Nephron progenitor cell (in vitro differentiated cells): ENCODE measurements at places on chromosomes 4 and X.

GRCh38 chrX:131621650-131622049 is 77.8 kb downstream of the OR13H1 start:
- no peak overlapping the region for H3K4me3 ChIP-seq
- peaks cover 3% of the 10 kb centered on the region for H3K27me3 ChIP-seq
- DNase-seq, result no peak
- no peak overlapping the region for H3K27ac ChIP-seq

- no peak for DNase-seq
- no peaks in the 10 kb centered on the region for H3K27me3 ChIP-seq
- H3K4me3 ChIP-seq, result no peak overlapping the region
- no peaks in the 10 kb centered on the region for H3K4me1 ChIP-seq
- H3K36me3 ChIP-seq, result no peaks in the 10 kb centered on the region
- H3K27ac ChIP-seq, result no peak overlapping the region
Measured at GRCh38 chr4:177041356-177041755, 248.6 kb upstream of the VEGFC start.

DNA sequence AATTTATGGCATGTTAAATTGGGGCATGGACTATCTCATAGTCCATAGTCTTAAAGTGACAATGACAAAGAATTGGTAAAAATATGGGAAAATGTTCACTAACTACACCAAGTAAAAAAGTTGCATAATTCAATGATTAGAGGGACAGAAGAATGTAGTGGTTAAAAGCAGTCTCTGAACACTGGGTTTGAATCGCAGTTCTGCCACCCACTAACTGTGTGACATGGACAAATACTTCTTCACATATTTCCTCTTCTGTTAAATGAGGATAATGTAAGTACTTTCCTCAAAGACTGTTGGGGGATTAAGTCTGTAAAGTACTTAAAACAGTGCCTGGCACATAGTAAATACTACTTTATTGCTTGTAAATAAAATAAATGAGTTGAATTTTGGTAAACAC is 15.3 kb downstream of the COQ2 start:
- no peak for DNase-seq
- peaks cover 8% of the 10 kb centered on the region for H3K36me3 ChIP-seq
- H3K4me3 ChIP-seq, result no peak overlapping the region
- H3K27me3 ChIP-seq, result no peaks in the 10 kb centered on the region
- H3K27ac ChIP-seq, result no peak overlapping the region
- no peaks in the 10 kb centered on the region for H3K4me1 ChIP-seq

DNA sequence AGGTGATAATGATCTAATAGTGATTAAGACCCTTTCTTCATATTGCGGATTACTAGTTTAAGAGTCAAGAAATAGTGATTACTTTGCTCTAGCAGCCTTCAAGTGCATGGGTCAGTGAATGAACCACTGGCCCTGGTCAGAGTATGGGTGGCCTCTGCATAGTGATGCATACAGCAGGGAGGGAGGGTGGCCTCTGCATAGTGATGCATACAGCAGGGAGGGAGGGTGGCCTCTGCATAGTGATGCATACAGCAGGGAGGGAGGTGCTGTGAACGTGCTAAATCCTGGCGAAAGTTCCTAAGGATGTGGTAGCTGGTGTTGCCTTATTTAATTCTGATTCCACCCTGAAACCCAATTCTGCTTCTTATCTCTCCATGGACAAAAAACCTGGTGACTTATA is 246.7 kb upstream of the ARSJ start:
- no peaks in the 10 kb centered on the region for H3K36me3 ChIP-seq
- H3K4me3 ChIP-seq, result no peak overlapping the region
- peaks cover 7% of the 10 kb centered on the region for H3K27me3 ChIP-seq
- no peaks in the 10 kb centered on the region for H3K4me1 ChIP-seq
- no peak overlapping the region for H3K27ac ChIP-seq

- DNase-seq, result no peak
- H3K27ac ChIP-seq, result peak overlapping the region; percentile 40
- H3K4me1 ChIP-seq, result no peaks in the 10 kb centered on the region
- H3K27me3 ChIP-seq, result no peaks in the 10 kb centered on the region
- H3K4me3 ChIP-seq, result no peak overlapping the region
Measured at GRCh38 chr4:109327641-109328040, 25.2 kb upstream of the COL25A1 start.

DNA sequence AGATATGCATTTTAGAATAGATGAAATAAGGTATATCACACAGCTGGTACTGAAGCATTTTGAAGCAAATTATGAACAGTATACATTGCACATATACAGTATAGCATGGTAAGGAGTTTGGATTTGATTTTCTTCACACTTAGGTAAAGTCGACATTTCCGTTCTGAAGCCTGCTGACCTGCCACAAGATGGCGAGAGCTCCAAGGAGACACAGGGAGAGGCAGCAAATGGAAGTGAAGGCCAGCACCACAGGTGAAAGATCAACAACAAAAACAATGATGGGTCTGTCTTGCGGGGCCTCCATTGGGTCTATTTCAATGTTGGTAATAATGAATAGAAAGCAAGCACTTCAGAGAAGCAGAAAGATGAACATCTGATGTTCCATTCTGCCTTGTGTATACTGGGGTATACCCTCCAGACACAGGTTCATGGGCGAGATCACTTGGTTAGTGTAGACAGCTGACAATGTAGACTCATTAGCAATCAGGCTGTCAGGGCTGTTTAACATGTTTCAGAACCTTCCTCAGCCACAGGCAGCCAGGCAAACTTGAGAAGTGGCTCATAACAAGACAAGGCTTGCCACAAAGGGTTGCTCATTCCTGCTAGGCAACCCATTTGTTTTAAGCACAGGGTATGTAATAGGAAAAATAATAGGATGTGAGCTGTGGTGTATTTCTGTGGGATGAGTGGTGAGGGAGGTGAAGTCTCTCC is 21.4 kb upstream of the NOX1 start:
- no peaks in the 10 kb centered on the region for H3K27me3 ChIP-seq
- no peak overlapping the region for H3K27ac ChIP-seq
- H3K4me1 ChIP-seq, result no peaks in the 10 kb centered on the region
- no peak overlapping the region for H3K4me3 ChIP-seq
- H3K36me3 ChIP-seq, result no peaks in the 10 kb centered on the region
- peak; percentile 3 for DNase-seq

DNA sequence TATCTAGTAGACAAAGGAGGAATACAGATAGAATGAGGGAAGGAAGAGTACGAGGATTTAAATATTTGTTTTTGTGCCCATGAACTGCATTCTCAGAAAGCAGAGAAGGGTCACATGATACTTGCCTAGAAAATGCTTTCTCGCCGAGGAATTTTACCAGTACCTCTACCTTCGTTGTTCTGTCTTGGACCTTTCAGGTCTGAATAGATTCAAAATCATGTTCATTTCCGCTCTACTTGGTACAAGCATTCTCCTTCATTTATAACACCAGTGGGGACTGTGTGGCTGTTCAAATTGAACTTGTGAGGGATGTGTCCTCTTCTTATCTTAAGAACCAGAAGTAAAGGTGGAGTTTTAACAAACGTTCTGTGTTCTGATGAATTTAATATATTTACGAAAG is 1.9 kb downstream of the USP38 start:
- peaks cover 19% of the 10 kb centered on the region for H3K36me3 ChIP-seq
- H3K4me3 ChIP-seq, result peak overlapping the region; percentile 89
- peaks cover 63% of the 10 kb centered on the region for H3K4me1 ChIP-seq
- peak overlapping the region; percentile 14 for H3K27ac ChIP-seq
- DNase-seq, result no peak
- H3K27me3 ChIP-seq, result no peaks in the 10 kb centered on the region

DNA sequence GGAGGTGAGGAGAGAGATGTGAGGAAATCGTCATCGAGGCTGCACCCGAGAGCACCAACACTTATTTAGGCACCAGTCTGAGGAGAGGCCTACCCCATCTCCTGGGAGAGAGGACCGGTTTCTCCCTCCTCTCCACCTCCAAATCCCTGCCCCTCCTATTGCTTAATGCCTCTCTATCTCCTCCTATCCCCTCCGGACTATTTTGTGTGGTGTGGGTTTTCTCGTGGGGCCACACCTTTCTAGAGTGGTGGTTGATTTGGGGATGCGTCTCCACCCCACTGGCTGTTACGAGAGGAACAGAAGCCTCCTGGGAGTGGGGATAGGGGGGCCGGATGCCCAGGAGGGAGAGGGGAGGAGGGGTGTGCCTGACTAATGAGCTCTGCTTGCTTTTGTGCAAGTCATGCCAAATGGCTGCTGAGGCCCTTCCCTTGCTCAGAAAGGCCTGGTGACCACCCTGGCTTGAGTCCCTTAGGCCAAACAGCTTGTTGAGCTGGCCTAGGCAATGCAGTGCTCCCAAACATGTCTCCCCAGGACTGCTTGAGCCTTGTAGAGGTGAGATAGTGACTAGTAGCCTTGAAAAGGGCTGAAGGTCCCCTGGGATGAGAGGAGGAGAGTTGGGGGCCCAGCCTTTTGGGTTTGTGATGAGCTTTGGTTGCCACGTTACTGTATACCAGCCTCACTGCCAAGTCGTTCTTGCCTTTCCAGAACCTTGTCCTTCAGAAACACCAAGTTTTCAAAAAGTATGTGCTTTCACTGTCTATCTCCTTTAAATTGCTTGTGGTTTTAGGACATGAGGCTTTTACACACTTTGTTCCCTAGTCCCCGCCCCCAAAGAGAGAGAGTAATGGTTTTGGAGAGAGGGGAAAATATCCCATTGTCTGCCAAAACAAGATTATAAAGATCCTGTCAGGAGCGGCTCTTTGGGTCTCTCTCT is 1.2 kb downstream of the MSN start:
- H3K27me3 ChIP-seq, result no peaks in the 10 kb centered on the region
- H3K4me3 ChIP-seq, result peak overlapping the region; percentile 88
- peaks cover 43% of the 10 kb centered on the region for H3K4me1 ChIP-seq
- peak; percentile 16 for DNase-seq

DNA sequence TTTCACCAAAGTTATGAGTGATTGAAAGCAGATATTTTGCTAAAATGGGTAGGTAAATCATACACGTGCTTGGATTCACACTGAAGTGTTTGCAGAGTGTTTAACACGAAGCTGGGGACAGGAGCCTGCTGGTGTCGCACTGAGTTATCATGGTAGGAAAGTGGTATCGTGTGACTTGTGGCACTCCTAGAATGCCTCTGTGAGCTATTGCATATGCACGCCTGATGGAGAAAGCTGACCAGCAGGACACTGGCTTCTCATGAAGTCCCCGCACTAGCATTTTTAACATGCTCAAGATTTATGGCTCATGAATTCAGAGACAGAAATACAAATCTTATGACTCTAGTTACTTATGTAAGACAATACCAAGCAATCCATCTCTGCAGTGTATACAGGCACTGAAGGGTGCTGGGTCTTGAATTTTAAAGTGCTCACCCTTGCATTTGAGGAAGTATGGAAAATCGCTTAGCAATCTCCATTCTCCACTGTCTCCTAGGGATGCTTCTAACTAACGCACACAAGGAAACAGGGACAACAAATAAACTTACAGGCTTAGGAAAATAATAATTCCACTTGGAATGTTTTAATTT is 19.8 kb downstream of the VCX3B start:
- DNase-seq, result no peak
- H3K27me3 ChIP-seq, result peaks cover 3% of the 10 kb centered on the region
- H3K36me3 ChIP-seq, result no peaks in the 10 kb centered on the region
- no peak overlapping the region for H3K27ac ChIP-seq

GRCh38 chrX:74446876-74447275 is 25.6 kb downstream of the SLC16A2 start:
- H3K27me3 ChIP-seq, result peaks cover 3% of the 10 kb centered on the region
- no peak overlapping the region for H3K4me3 ChIP-seq
- no peak overlapping the region for H3K27ac ChIP-seq

GRCh38 chr4:129410115-129410514 is 314.2 kb downstream of the C4orf33 start:
- H3K27ac ChIP-seq, result no peak overlapping the region
- H3K36me3 ChIP-seq, result no peaks in the 10 kb centered on the region
- no peaks in the 10 kb centered on the region for H3K27me3 ChIP-seq

DNA sequence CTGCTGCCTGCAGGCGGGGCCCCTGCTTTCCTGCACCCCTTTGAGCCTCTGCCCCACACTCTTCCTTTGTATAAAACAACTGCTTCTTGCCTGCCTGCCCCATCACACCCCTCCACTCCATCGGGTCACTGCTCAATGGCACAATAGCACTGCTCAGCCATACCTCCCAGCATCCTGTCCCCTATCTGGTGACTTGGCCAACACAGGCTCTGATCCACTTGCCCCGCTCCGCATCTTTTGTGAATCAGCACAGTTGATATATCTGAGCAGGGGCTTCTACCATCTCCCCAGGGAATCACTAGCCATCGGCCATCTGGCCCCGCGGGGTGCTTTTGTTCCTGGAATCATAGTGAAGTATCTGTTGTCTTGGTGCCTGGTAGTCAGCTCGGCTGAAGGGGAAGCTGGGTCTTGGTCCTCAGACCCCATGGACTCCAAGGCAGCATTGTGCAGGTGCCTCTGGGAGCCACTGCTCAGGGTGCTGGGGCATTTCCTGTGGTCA is 45.3 kb downstream of the MAP7D3 start:
- DNase-seq, result no peak
- H3K27ac ChIP-seq, result no peak overlapping the region
- H3K4me1 ChIP-seq, result peaks cover 29% of the 10 kb centered on the region
- H3K27me3 ChIP-seq, result peaks cover 10% of the 10 kb centered on the region

- no peaks in the 10 kb centered on the region for H3K4me1 ChIP-seq
- DNase-seq, result no peak
- H3K27ac ChIP-seq, result no peak overlapping the region
Measured at GRCh38 chr4:162456106-162456505, 292.3 kb upstream of the FSTL5 start.

DNA sequence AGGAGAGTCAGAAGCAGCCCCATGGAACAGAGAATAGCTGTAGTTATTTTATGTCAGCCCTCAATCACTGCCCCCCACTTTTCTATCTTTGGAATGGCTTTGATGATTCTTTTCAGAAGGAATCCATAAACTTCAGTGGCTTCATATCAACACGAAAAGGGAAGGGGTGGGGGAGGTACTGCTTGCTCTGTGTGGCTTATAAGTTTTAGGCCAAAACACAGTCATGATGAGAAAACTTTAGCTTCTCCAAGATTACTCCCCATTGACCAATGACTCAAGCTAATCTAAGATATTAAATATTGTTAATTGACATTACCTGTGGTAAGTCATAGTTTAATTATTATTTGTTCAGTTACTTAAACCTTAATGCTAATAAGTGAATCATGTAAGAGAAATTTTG is 669.6 kb upstream of the FAM241A start:
- no peaks in the 10 kb centered on the region for H3K36me3 ChIP-seq
- H3K27ac ChIP-seq, result no peak overlapping the region
- DNase-seq, result no peak
- H3K4me1 ChIP-seq, result no peaks in the 10 kb centered on the region
- no peak overlapping the region for H3K4me3 ChIP-seq
- no peaks in the 10 kb centered on the region for H3K27me3 ChIP-seq

GRCh38 chr4:114688059-114688458 is 89.5 kb downstream of the UGT8 start:
- H3K36me3 ChIP-seq, result no peaks in the 10 kb centered on the region
- no peak overlapping the region for H3K4me3 ChIP-seq
- no peaks in the 10 kb centered on the region for H3K4me1 ChIP-seq

DNA sequence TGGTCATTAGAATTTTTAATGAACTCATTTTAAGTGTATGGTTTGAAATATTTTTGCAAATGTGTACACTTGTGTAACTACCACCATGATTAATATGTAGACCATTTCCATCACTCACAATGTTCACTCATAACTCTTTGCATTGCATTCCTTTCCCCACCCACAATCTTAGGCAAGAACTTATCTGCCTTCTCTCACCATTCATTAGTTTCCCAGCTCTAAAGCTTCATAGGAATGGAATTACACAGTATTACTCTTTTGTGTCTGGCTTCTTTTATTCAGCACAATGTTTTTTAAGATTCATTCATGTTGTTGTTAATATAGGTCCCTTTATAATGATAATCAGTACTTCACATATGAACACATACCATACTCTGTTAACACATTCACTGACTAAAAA is 106.1 kb downstream of the ARAP2 start:
- H3K27me3 ChIP-seq, result no peaks in the 10 kb centered on the region
- H3K4me1 ChIP-seq, result no peaks in the 10 kb centered on the region
- no peaks in the 10 kb centered on the region for H3K36me3 ChIP-seq
- H3K4me3 ChIP-seq, result no peak overlapping the region
- H3K27ac ChIP-seq, result no peak overlapping the region
- no peak for DNase-seq
